Fibroblast of skin of scalp (primary cell): ENCODE measurements at places on chromosomes 3 and 15.
A peak's percentile ranks its signal among the peaks of the same experiment; 100 is the strongest.

DNA sequence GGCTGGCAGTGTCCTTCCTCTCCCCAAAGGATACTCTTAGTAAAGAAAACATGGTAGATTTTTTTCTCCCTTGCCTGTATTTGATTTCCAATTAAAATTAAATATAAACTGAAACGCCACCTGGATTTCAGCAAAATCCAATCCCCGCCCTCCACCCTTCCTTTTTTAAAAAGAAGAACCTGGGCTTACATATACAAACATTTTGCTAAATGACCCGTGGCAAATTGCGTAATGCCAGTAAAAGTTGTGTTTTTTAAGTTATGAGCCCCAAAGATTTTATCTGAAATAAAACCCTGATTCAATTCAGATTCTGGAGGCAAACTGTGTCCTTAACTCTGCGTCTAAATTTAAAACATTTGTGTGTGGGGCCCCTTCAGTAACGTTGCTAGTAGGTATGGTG is 403.0 kb downstream of the FOXP1 start:
- DNase-seq = no peak

- no peak for DNase-seq
These were observed 88.4 kb downstream of the DGKG start for GRCh38 chr3:186273586-186273985.

- DNase-seq = no peak
These were observed 6.0 kb downstream of the C3orf62 start for GRCh38 chr3:49271047-49271446.

GRCh38 chr15:73930371-73930770 is 4.1 kb downstream of the LOXL1 start:
- peak; percentile 93 for DNase-seq

DNA sequence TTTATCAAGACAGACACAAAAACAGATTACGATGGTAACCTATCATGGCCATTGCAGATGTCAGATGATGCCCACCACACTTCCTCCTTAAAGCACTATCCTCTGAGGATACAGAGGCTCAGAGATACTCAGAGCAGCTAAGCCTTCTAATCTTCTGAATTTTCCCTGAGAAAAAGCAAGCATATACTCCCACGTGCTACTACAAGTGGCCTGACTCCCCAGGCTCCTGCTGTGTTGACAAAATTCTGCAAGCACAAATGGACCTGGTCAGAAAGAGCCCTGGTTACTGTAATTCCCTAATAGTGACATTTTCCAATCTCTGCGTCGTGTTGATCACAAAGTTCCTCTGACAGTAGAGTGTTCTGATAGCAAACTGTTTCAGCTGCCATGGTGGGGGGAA is 207.1 kb downstream of the KCNMB2 start:
- no peak for DNase-seq

DNA sequence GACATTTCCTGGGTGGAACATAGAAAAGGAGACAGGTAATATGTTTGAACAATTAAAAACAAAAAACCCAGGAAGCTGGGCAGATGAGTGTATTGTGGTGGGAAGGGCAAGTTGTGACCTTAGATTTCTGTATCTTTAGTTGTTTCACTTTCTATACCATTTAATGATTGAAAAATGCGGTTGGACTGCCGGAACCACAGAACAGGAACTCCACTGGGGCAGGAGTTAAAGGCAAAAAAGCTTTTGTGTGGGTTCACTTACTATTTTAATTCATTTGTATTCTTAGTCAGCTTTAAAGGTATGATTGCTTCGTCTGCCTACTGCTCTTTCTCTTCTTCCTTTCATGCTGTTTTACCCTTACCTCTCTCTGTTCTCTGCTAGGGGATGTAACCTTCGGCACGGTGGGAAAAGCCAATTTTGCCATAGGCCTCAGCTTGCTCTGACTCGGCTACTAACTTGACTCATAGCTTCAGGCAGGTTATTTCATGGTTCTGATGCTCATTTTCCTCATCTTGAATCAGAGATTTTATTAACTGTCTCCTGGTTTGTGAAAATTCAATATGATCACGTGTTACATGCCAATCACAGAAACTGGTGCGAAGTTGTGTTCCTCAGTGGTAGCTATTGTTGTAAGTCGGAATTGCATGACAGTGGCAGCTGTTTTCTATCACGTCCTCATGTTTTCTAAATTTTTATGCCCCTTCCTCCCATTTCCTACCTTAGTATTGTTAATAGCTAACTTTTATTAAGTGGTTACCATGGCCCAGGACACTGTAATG is 1.6 kb upstream of the MCTP2 start:
- no peak for DNase-seq

- DNase-seq = no peak
These were observed 848.6 kb downstream of the PDCD6IP start for GRCh38 chr3:34646911-34647460.

- DNase-seq = peak; percentile 72
These were observed 395 bp downstream of the ZFAND6 start for GRCh38 chr15:80059786-80060355.

- DNase-seq = no peak
These were observed 7.3 kb downstream of the MYO5C start for GRCh38 chr15:52288051-52288942.

DNA sequence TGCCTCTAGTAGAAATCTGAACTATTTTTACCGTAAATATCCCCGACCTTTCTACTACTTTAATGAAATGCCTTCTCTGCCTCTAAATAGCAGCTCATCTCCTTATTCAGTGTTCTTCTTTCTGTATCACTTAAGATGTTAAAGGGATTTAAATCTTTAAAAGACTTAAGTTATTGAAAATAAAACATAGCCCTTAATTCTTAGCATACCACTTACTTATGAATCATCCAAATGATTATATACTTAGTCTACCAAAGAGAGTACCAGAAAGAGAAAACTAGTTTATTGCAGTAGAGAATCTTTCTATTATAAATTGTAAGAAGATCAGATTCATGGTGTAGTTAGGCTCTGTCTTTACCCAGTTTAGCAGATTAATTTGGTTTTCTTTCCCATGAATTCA is 802.0 kb downstream of the TBL1XR1 start:
- DNase-seq = peak; percentile 16

- DNase-seq = no peak
These were observed 54.0 kb upstream of the SLCO2A1 start for GRCh38 chr3:134083626-134084241.

DNA sequence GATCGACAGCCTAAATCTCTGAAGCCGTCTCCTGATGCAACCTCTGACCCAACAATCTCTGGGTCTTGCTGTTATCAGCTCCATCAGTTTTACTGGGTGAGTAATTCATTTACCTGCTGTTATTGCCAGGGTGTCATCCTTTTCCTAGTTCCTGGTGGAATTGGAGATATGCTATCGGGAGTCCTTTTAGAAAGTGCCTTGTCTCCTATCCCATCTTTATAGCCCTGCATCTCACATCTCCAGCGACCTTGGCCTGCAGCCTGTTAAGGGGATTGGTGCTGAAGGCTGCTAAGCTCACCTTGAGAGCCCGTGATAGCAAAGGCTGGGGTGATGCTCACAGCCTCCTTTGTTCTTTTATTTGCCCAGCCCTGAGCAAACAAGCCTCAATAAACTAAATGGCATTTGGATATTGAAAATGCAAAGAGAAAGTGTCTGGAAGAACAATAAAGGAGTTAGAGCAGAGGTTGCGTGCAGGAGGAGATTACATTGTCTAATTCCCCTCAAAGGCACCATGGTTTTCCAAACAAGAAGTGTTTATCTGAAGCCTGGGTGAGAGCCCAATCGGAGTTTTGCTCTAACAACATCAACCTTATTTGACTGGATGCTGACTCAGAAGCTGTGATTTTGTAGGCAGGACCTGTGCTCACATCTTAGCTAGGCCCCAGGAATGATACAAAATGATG is 101.8 kb downstream of the RPLP1 start:
- DNase-seq = no peak

DNA sequence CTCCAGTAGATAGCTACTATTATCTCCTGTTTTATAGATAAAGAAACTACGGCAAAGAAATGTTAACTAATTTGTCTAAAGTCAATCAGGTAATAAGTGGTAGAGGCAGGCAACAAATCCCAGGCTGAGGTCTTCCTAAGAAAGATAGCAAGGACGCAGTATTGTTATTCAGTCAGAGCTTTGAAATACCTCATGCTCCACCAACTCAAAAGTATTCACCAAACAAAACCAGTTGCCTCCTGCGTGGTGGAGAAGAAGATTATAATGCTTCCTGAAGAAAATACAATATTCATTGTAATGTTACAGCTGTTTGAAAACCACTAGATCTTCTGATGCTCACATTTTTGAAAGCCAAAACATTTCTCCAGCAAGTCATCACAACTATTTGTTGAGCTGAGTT is 138.2 kb upstream of the CNTN4 start:
- no peak for DNase-seq

- no peak for DNase-seq
These were observed 5.0 kb downstream of the SLC25A38 start for GRCh38 chr3:39388153-39388552.

DNA sequence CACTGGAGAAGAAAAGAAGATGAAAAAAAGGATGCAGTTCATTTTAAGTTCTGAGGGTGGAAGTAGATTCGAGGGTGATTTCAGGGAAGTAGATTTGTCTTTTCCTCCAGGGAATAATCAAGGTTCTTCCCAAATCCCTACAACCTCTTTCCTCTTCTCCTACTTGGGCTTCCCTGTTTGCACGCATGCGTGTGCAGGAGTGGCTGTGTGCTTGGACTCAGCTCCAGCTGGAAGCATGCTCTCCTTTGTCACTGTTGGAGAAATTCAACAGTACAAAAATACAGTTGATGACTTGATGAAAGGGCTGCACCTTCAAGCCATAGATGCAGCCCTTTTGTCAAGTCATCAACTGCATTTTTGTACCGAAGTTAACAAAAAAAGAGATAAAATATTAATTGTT is 3.8 kb downstream of the OR5K2 start:
- no peak for DNase-seq

DNA sequence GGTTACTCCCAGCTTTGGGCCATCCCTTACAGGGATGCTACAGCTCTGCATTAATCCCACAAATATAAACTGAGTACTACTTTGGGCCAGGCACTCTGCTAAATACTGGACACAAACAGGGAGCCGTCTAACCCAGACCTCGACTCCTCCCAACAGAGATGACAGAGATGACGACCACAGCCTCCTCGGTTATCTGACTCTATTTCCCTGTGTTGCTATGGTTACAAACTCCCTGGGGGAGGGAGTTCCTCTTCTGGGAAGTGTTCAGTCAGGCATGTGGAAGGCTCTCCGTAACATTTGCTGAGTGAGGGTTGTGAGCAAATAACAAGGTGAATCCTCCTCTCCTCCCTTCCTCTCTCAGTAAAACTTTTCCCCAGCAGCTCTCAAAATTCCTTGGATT is 6.7 kb upstream of the CMTM7 start:
- DNase-seq = peak; percentile 40

GRCh38 chr3:190840146-190840545 is 22.3 kb downstream of the GMNC start:
- no peak for DNase-seq

GRCh38 chr3:66639809-66640356 is 139.1 kb upstream of the LRIG1 start:
- no peak for DNase-seq

DNA sequence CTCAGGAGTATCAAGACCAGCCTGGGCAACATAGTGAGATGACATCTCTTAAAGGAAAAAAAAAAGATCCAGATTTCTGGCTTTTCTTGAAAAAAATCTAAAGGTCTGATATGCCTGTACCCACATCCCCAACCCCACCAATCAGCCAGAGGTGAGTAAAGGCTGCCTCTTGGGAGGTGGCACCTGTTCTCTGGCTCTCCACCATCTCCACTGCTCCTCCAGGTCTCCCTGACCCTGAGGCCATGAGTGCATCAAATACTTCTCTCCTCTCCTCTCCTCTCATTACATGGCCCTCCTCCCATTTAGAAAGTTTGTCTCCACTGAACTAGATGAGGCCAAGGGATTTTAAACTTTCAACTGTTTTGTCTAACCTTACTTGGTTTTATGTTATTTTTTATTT is 5.2 kb downstream of the SIAH2 start:
- no peak for DNase-seq

DNA sequence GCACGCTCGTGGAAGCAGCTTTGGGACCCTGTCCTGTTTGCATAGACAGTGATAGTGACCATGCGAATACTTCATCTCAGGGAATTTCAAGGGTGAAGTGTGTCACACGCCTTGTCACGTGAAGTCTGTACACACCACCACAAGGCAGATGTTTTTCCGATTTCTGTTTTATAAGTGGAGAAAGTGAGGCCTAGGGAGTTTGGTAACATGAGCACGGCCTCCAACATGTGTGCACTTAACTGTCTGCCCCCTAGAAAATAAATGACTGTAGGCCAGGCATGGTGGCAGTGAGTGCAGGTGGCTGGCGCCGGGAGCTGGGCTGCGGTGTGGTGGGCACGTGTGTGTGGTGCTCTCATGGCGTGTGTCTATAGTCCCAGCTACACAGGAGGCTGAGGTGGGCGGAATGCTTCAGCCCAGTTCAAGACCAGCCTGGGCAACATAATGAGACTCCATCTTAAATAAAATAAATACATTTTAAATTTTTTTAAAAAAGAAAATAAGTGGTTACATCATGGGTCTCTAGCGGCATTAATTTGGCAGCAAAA is 42.0 kb downstream of the WHAMM start:
- DNase-seq = no peak

- no peak for DNase-seq
These were observed 2.3 kb upstream of the ABCF3 start for GRCh38 chr3:184183679-184184078.

GRCh38 chr3:49803465-49804140 is 542 bp downstream of the INKA1 start:
- DNase-seq = no peak

- peak; percentile 3 for DNase-seq
These were observed 15.0 kb upstream of the TRANK1 start for GRCh38 chr3:36959821-36960220.

DNA sequence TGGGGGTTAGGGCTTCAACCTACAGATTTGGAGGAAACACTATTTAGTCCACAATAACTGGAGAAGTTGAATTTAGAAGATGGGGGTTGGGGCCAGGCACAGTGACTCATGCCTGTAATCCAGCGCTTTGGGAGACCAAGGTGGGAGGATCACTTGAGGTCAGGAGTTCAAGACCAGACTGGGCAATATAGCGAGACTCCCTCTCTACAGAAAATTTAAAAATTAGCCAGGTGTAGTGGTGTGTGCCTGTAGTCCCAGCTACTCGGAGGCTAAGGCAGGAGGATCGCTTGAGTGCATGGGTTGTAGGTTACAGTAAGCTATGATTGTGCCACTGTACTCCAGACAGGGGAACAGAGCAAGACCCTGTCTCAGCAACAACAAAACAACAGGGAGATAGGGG is 5.0 kb upstream of the DYNLT2B start:
- DNase-seq = no peak

DNA sequence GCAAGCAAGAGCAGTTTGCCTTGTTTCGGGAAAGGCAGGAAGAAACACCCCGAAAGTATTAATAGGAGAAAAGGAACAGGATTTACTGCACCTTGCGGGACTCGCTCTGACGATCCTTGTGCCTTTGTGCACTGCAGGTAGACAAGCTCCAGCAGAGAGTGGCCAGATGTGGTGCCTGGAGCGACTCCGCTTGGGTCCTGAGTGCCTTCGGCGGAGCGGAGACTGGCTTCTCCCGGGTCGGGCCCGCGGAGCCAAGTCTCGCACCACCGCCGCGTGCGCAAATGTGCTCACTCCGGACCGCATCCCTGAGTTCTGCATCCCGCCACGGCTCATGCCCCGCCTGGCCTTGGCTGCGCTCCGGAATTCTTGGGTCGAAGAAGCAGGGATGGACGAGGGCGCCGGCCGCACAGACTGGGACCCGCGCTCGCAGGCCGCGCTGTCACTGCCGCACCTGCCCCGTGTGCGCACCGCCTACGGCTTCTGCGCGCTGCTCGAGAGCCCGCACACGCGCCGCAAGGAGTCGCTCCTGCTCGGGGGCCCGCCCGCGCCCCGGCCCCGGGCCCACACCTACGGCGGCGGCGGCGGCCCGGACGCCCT is 769 bp downstream of the C2CD4A start:
- no peak for DNase-seq
